ENCODE measurements at places on chromosomes 6 and 20.
A peak's percentile ranks its signal among the peaks of the same experiment; 100 is the strongest.

DNA sequence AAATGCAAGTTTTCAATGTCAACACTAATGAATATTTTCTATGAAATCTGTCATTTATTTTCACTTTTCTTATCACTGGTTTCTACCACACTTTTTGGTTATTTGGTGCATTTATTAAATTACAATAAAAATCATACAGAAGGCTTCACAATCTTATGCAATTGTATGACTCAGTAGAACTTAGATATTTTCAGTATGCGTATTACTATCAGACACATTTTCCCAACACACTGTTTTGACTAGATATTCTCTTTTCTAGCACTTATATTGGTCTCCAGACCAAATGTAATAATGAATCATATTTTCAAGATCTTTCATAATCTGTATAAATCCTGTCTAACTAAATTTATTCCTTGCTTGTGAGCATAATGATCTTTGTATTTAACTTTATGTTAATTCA lies 74.1 kb downstream of the FAM83B start:
- no peak for DNase-seq

- no peak for DNase-seq
These were observed 36.2 kb upstream of the ZMYND8 start for GRCh38 chr20:47392721-47393073.

GRCh38 chr20:37526839-37527637 lies 638 bp downstream of the BLCAP start:
- DNase-seq = no peak

GRCh38 chr6:167570460-167571400 lies 245.8 kb downstream of the TTLL2 start:
- no peak for DNase-seq

- DNase-seq = no peak
These were observed 10.7 kb upstream of the SLC17A4 start for GRCh38 chr6:25743868-25744267.

GRCh38 chr20:8509809-8510208 lies 377.7 kb downstream of the PLCB1 start:
- no peak for DNase-seq

DNA sequence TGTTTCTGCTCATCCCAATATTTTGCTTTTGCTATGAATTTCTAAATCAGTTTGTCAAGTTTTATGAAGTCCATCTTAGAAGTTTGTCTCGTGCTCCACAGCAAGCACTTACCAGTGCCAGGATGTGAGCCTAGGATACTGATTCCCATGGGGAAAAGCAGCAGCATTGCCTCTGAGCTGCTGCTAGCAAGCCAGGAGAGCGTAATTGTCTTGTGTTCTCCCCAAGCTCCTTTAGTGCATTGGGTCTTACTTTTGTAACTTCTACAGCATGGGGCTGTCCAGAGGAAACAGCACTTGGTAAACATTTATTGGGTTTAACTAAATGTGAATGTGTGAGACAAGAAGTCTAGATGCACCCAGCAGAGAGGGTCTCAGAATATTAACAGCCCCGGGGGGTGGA lies 76.1 kb downstream of the RNF182 start:
- DNase-seq = no peak

DNA sequence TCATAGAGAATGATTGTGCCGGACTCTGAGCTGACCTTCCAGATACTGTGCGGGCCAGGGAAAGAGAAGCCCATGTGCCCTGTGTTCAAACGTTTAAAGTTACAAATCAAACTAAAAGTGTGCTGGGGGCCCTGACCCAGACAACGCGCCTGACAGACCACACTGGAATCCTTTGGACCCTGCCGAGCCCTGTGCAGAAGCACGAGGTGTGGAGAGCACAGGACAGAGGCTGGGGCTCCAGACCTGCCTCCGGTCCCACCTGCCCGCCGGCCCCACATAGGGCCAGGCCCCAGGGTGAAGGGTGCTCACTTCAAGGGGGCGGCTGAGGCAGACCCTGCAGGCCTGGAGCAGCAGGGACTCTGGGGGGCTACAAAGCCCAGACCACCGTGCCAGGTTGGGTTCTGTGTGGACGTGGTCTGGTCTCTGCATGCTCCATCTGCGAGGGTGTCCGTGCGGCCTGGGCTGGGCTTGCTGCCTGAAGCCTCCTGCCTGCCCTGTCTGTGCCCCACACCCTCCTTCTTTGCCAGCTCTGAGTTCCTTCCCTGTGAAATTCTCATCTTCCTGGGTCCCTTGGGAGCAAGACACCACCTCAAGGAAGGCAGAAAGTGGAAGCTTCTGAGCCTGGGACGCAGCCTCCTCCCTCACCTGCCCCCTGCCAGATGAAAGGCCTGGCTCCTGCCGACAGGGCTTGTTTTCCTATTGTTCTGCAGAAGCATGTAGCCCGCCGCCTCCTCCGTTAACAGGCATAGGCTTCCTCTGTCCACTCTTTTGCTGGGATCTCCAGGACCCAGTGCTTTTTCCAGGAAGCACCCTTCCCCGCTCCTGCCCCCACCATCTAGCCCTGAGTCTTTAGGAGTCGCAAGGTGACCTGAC lies 186.2 kb downstream of the ERMARD start:
- no peak for DNase-seq

- peak; percentile 4 for DNase-seq
These were observed 844 bp upstream of the ABRACL start for GRCh38 chr6:139027620-139028182.

- no peak for DNase-seq
These were observed 191.5 kb upstream of the BMP2 start for GRCh38 chr20:6575912-6576401.

- no peak for DNase-seq
These were observed 55.2 kb upstream of the CITED2 start for GRCh38 chr6:139429580-139430145.

DNA sequence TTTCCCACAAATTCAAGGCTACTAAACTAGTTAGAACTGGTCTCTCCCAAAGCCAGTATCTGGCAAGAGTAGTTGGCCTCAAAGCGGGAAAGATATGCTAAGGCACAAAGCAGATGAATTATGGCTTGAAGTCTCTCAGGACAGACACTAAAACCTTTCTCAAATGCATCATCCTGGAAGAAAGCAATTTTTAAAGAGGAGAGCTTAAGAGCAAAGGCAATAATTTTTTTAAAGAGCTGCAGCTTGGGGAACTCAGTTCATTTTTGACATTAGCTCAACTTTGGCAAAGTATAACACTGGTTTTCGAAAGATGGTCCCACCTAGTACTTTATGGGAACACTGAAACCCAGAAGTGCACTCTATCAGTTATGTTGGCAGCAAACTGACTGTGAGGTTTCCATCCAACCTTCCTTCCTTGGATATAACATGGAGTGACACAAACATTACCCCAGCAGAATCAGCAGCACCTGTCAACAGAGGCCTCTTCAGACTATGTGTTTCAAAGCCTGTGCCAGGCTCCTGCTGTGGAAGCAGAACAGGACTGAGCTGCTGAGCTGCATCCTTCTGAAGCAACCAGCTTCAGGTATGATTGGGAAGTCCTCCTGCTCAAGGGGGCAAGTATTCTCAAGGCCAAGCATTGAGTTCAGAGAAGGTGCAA lies 852.3 kb upstream of the HS3ST5 start:
- no peak for DNase-seq

GRCh38 chr6:80163754-80164187 lies 57.3 kb downstream of the BCKDHB start:
- no peak for DNase-seq

- DNase-seq = no peak
These were observed 53.4 kb downstream of the PTCHD4 start for GRCh38 chr6:48057601-48058000.

DNA sequence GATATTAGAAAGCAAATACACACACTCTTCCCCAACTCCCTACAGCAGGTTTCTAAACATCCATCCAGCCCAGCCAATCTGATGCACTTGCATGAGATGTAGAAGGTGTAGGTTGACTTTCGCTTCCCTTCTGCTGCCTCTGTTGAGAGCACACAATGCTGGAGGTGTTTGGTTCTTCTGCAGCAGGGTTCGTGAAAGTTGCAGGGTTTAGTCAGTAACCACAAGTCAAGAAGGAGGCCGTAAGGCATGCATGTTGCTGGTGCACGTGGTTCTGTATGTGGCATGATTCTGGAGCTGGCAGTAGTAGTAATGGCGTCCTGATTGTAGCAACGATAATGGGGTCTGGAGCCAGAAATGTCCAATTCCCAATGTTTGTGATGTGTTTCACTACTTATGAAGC lies 53.0 kb downstream of the DEK start:
- DNase-seq = no peak

DNA sequence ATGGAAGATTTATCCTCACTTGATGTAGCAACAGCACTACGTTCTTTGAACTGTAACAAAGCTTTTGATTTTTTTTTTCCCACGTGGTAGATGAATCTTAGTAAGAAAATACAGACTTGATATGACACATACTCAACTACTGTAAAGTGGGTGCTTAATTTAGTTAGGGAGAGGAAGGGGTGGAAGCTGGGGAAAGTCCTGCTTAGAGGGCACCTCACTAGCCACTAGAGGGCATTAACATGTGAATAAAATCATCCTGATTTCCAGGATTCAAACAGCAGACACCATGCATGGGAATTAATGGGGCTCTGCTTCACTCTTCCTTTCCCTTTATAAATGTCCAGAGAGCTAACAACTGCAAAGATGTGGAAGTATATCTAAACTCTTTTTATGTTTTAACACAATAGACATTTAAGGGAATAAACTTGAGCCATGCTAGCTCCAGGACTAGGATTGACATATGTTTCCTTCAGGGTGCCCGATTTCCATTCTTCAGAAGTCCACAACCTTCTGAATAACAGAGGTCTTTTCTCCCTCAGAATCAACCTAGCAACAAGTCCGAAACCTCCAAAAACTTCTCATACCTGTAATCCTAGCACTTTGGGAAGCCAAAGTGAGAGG lies 250.1 kb downstream of the ATXN1 start:
- no peak for DNase-seq

- peak; percentile 13 for DNase-seq
These were observed 65.1 kb downstream of the CBFA2T2 start for GRCh38 chr20:33554914-33555420.

DNA sequence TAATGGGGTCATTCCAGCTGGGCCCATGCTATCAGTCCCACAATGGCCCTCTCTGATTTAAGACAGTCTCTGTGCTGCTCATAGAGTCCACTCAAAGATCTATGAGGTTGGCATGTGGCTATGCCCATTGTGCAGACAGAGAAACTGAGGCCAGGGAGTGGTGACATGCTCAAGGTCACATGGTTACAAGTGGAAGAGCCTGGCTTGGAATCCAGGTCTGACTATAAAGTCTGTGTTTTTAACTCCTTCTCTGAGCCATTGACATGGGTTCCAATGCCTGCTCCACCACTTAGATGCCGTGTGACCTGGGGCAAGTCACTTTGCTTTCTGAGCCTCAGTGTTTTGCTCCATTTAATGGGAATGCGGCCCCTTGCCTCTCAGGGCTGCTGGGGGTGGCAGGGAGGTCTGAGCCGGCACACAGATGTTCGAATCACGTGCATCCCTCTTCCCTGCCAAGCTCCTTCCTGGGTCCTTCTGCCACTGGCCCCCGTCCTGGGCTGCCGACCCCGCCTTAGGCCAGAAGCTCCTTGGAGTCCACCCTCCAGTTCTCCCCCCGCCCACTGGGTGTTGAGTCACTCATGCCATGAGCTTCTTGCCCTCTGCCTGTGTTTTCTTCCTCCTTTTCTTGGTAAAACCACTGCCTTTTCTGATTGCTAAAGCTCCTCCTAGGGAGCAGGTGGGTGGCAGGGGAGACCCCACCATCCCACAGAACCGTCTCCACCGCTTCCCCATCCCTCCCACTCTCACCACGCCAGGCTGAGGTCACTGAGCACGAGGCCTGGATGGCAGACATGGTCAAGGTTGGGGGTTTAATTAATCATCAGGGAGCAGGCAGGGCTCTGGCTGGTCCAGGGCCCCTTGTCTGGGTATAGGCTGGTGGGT lies 35.7 kb downstream of the CEBPB start:
- DNase-seq = no peak

DNA sequence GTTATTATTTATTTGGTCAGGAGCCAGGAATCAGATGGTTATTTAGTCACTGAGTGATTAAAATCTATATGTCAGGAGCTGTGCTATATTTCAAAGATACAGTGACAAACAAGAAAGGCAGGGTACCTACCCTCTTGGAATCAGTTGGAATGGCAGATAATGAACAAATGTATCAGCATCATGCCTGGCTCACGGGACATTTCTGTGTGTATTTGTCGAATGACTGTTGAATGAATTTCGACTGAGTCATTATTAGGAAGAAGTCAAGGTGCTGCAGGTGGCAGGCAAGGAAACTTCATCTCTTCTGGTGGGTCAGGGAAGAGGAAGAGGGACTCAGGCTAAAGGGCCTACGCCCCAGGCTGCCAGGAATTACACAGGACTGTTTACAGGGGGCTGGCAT lies 13.6 kb downstream of the PKIG start:
- no peak for DNase-seq

- no peak for DNase-seq
These were observed 37.7 kb downstream of the MAP3K4 start for GRCh38 chr6:161029195-161029809.

DNA sequence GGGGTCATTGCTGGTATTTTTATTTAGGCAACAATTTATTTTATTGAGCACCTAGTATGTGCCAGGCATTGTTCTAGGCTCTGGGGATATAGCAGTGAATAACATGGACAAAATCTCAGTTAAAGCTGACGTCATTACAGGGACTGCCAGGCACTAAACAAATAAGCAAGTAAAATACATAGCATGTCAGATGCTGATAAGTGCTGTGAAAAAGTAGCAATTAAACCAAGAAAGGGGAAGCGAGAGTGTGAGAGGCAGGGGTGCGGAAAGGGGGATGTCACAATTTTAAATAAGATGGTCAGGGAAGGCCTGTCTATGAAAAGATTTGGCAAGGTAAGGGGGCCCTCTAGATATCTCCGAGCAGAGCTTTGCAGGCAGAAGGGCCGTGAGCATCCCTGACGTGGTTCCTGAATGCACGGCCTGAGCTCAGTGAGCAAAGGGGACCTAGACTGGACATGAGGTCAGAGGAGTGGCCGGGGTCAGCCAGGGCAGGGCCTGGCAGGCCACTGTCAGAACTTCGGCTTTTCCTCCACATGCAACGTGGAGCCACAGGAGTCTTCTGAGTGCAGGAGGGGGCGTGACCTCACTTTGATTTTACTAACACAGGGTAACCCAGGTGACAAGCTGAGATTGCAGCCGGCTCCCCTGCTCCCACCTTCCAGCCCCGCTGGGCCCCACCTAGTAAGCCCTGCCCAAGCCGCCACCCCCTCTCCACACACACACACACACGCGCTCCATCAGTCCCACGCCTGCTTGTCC lies 24.2 kb upstream of the SIRPA start:
- no peak for DNase-seq

DNA sequence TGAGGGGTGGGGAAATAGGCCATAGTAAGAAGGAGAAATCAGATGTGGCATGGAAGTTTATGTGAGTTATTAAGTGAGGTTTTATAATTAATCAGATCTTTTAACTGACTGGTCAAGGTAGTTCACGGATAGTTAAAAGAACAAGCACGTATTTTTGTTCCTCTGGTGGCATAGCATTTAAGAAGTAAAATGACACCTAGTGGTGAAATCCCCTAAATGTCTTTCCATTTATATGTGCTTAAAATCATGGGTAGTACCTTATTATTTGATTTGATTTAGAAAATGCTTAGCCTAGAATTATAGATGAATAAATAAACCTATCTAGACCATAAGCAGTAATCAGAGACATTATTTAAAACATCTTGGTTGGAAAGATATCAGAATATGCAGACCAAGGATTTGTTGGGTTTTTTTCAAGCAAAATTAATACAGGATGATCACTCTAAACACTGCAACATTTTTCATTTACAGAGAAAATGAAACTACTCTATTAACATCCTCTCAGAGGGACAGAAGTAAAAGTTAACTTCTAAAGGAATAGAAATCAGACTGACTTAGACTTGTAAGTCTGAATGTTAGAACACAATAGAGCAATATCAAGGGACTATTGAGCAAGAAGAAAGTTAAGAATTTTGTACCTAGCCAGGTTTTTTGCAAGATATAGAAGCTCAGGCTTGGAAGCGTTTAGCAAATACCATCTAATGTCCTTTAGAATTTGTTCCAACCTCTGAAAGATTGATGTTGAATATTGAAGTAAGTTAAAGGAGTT lies 81.1 kb downstream of the STXBP5 start:
- peak; percentile 35 for DNase-seq
